Activated CD4-positive, alpha-beta T cell treated with anti-CD3 and anti-CD28 coated beads, Interleukin-2, amount 50 U/mL, for 4 hours (primary cell): ENCODE measurements at places on chromosomes 7 and 10.

DNA sequence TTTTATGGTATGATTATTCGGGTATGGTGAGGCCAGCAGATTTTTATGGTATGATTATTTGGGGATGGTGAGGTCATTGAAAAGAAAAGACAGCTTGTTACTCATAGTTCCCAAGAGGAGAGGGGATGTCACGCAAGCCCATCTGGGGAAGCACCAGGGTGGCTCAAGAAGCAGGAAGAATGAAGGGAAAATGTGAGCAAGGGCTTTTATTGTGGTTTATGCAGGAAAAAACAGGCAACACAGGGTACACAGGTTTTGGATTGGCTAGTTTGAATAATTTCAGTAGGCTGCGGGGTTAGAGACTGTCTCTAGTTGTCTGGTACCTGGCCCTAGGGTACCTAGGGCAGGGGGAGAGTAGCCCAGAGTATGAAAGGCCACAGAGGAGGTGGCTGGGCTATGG lies 26.8 kb upstream of the DGKI start:
- no peak for DNase-seq

GRCh38 chr7:49037346-49038210 lies 113.2 kb downstream of the CDC14C start:
- DNase-seq = no peak

DNA sequence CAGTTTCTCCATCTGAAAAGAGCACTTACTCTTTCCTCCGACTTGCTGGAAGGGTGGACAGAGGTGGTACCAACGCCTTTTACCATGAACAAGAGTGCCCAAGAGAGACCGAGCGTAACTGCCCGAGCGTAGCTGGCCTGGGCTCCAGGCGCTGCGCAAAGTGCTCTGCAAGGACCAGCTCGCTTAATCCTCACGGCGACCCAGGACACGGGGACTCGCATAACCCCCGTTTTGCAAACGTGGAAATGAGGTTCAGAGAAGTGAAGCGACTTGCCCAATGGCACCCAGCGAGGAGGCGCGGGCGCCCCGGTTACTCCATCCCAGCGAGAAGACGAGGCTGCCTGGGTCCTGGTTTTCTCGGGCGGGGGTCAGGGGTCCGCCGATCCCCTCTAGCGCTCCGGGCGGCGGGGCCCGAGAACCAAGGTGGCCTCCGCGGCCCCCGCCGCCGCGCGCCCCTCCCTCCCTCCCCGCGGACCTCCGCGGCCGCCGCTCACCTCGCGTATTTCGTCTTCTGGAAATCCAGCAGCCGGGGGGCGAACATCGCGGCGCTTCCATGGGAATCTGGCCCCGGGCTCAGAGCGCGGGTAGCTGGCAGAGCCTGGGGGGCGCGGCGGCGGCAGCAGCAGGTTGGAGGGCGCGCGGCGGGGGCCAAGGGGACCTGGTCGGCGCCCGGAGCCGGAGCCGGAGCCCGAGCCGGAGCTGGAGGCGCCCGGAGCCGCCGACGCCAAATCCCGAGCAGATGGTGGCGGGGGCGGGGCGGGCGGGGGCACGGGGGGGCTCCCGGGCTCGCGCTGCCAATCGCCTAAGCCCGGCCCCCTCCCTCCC lies at the start of gene MMD2:
Gene MMD2, minus strand, starts transcription at position 711 of the 825 bp plus-strand sequence. Its CDS starts 170 bp downstream, at position 541.
- no peak for DNase-seq

DNA sequence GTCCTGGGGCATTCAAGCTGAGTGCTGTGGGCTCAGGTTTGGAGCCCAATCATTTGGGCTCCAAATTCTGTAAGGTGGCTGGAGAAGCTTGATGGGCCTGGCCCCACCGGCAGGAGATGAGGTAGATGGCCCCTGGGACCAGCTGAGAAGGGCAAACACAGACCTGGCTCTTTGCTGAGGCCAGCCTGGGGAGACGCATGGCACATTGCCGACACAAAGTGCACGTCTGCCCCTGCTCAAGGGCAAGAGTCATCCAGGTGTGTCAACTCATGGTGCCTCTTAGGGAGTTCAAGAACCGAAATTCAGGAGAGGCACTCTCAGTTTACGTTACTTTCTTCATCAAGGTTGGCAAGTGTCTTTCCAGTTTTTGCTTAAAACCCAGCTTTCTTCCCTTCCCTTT lies 227.5 kb downstream of the LRMDA start:
- DNase-seq = no peak

DNA sequence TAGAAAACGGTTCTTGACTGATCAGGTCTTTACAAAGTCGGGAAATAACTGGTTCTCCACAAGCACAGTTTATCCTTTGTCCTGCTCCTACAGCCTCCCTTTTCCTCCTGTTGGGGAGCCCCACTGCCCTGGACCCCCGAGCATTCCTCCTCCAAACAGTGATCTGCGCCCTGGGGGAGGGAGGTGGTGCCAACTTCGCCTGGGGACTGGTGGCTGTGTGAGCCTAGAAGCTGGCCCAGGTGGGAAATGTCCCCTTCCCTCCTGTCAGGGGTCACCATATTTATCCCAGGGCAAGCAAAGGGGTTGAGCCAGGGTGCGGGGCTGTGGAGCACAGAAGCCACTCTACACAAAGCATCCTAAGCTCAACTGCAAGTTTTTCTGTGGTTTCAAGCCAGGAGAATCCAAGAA lies 5.2 kb downstream of the HMX3 start:
- no peak for DNase-seq

DNA sequence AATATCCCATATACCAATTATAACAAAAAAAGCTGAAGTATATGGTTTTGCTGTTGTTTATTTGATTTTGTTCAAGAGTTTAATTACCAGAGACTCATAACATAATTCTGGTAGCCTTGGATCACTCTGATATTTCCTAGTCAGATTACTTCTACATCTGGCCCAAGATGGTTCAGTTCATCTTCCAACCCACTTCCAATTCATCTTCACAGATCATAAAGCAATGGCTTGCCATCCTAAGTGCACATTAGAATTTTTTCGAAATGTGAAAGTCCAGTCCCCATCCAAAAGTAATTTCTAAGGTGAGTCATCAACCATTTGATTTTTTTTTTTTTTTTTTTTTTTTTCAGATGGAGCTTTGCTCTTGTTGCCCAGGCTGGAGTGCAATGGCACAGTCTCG lies 8.0 kb upstream of the HIBADH start:
- no peak for DNase-seq

DNA sequence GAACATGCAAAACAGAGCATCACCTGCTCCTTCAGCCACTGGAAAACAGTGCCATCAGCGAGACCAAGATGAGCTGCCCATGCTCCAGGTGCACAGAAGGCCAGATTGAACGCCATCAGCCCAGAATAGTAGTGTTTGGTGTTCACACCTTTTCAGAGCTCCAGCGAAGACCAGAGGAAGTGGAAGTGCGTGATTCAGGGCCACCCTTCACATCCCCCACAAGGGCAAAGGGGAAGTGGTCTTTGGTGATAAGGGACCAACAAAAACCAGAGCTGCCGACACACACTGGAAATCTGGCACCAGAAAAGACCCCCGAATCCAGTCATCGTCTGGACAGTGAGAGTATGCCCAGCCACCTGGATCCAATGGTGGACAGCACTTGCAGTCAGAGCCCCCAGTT lies 29.5 kb upstream of the TMEM72 start:
- DNase-seq = no peak

- no peak for DNase-seq
Measured at GRCh38 chr10:108662975-108663374, 1260.3 kb downstream of the XPNPEP1 start.

DNA sequence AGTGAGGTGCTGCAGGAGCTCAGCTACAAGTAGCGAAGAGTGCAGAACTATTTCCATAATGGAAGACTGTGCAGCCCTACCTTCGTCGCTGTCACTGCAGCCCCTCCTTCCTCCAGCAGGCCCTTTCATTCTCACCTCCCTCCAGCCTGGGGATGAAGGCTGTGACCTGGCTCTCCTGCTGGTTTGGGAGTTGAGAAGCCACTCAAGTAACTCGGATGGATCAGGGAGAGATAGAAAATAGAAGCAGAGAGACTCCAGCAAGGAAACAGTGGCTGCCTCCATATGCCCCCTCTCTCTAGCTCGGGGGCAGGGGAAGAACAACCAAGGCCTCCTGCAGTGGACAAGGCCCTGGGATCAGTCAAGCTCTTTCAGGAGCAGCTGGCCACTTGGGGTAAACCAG lies 37.4 kb upstream of the NPFFR1 start:
- no peak for DNase-seq

DNA sequence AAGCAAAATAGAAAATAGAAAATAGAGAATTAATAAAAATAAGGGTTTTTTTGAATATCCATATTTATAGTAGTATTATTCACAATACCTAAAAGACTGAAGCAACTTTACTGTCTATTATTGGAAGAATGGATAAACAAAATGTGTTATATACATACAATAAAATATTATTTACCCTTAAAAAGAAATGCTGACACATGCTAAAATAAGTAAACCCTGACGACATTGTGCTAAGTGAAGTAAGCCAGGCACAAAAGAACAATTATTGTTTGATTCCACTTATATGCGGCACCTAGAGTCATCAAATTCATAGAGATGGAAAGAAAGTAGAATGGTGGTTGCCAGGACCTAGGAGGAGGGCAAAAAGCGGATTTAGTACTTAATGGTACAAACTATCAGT lies 39.0 kb downstream of the LRRC17 start:
- no peak for DNase-seq

- no peak for DNase-seq
Measured at GRCh38 chr10:126170776-126171175, 217.5 kb downstream of the ADAM12 start.

DNA sequence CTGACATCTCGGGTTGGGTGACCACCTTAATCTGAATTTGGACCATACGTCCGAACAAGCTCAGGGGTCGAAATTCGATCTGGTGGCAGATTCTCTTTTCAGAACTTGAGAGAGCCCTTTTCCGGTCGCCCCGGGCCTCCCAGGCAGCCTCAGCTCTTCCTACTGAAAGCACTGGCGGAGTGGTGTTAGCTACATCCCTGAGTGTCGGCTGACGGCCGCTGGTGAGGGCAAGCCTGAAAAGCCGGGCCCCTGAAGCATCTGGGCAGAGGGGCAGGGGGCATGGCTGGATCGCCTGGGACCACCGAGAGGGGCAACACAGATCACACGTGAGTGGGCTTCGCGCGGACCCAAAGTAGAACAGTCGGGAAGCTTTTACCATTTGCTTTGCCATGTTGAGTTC lies 116.1 kb downstream of the SMURF1 start:
- DNase-seq = no peak

DNA sequence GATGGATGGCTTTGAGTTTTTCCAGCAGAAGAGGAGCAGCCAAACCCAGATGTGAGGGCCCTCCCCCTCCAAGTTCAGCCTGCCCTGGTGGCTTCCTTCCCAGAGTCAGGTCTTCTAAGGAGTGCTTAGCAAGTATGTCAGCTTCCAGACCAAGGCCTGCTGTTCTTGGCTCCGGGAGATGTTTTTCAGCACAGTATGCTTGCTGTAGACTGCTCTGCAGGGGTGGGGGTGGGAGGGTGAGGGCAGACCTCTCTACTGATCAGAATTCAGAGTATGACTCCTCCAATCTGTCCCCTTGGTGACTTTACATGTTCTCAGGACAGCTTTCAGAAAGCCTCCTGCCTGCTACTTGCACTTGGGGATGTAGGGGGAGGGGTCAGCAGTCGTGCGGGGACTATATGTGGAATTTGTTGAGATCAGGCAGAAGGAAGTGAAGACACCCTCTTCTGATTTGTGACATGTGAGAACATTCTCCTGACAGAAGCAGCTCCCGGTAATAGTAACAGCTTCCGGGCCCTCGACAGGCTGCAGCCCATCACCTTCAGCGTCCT lies 516.4 kb upstream of the ZMIZ1 start:
- DNase-seq = no peak

DNA sequence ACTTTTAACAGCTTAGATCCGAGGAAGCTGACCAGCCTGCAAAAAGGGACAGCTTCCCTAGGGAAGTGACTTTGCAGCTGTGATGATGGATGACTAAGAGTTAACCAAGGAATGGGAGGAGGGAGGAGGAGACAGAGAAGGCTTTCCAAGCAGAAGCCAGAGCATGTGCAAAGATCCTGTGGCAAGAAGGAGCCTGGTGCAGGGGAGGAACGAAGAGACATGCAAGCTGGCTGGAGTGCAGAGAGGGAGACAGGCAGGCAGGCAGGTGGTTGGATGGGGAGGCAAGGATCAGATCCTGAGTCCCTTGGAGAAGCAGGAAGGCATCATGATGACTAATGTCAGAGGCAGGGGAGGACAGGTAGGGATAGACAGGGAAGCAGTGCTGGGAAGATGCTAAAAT lies 148.8 kb downstream of the PFKFB3 start:
- DNase-seq = no peak

GRCh38 chr10:74255214-74255613 lies 104.2 kb downstream of the ADK start:
- DNase-seq = no peak

DNA sequence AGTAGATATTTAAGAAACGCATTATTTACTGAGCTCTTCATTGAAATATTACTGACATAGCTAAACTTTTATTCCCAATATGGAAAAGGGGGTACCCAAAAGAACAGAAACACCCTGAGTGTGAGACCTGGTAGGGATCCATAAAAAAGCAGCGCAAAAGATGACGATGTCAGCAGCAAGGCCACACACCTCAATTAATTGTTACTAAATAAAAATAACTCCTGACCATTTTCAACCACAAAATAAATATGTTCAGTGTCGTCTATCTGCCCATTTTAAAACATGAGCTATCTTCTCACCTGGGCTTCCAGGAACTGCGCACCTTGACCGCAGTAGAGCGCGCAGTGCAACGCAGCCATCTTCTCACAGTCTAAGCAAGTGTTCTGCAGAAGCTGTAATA lies 61.2 kb downstream of the GSAP start:
- DNase-seq = no peak

DNA sequence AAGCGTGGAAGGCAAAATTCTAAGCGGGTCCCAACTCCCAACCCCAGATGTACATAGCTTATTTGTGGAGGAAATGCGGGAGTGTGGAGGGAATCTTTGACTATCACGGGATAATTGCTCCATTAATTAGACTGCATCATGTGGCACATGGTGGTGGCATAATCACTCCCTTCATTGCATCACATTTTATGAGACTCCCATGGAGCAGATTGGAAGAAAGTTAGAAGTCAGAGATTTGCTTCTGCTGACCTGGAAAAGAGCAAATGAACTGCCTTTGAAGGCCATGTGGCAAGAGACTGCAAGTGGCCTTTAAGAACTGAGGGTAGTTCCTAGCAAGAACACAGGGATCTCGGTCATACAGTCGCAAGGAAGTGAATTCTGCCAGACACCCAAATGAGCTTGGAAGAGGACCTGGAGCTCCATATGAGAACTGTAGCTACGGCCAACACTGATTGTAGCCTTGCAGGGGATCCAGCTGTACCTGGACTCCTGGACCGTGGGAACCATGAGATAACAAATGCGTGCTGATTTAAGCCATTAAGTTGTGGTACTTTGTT lies 37.1 kb upstream of the ITGB1 start:
- no peak for DNase-seq

GRCh38 chr7:10913457-10913856 lies 60.2 kb upstream of the PHF14 start:
- no peak for DNase-seq
